ENCODE measurements at places on chromosomes 7 and 10. TPM values are rescaled to one million over a fixed set of nuclear protein-coding genes. Genes with fewer than 3 reads are reported as not detected.

Gene EVX1
- not detected for total RNA-seq

Gene PAPSS2
- 210 TPM for total RNA-seq

DNA sequence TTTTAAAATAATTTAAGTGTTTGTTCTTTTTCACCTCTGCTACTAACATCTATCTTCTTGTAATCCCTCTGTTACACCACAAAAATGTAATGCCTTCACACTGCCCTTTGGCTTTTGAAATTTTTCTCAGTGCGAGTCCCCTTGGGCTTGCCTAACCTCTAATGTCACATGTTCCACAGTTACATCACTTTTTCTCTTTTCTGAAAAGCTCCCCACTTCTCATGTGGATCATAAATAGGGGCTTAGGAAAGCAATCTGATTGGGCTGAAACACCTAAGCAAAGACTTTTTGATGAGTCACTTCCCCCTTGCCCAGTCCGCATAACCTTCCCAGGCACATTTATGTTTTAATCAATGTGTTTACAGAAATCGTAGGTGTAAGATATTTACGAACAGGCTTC, 288.2 kb downstream of the IPMK start:
- no peaks in the 10 kb centered on the region for H3K27me3 ChIP-seq
- H3K4me3 ChIP-seq, result no peak overlapping the region
- DNase-seq, result no peak
- H3K4me1 ChIP-seq, result no peaks in the 10 kb centered on the region
- no peak overlapping the region for H3K27ac ChIP-seq
- H3K36me3 ChIP-seq, result no peaks in the 10 kb centered on the region

GRCh38 chr10:21831986-21832820, 171.3 kb downstream of the DNAJC1 start:
- no peak overlapping the region for H3K27ac ChIP-seq
- H3K4me1 ChIP-seq, result no peaks in the 10 kb centered on the region
- no peak for DNase-seq
- no peak overlapping the region for H3K4me3 ChIP-seq
- H3K36me3 ChIP-seq, result no peaks in the 10 kb centered on the region

DNA sequence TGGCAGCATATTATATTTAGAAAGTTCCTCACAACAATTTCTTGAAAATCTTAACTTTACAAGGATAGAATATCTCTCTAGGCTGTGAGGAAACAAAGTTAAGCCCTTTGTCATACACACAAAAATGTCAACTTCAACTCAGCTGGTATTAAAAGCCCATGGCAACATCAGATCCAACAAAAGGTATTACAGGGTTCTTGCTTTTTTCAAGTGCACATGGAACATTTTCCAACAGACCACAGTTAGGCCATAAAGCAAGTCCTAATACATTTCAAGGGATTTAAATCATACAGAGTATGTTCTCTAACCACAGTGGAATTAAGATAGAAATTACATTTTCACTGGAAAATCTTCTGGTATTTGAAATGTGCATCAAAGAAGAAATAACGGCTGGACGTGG, 71.9 kb upstream of the OIT3 start:
- H3K27me3 ChIP-seq, result no peaks in the 10 kb centered on the region
- DNase-seq, result no peak
- H3K4me3 ChIP-seq, result no peak overlapping the region
- H3K4me1 ChIP-seq, result no peaks in the 10 kb centered on the region
- H3K27ac ChIP-seq, result no peak overlapping the region
- no peaks in the 10 kb centered on the region for H3K36me3 ChIP-seq

All from upper lobe of right lung (tissue), 1 donor.